ENCODE measurements at places on chromosomes 11 and 22.

- no peak for DNase-seq
These were observed 25.6 kb downstream of the OR2AG2 start for GRCh38 chr11:6746086-6746618.

- no peak for DNase-seq
These were observed 2.8 kb downstream of the MYH9 start for GRCh38 chr22:36384766-36385481.

DNA sequence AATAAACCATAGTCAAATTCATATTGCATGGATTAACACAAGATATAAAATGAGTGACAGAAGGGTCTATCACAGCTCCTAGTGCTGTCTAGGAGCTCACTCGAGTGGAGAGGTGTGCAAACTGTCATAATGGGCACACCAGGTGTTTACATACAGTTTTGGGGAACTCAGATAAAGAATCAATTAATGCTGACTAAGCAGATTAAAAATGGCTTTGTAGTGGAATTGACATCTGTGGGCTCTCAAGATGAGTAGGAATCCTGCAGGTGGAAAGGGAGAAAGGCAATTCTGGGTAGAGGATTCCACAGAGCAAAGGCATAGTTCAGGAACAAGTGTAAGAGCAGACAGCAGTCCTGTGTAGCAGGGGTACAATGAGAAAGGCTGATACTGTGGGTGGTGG, 496.2 kb upstream of the CCDC90B start:
- DNase-seq = no peak

DNA sequence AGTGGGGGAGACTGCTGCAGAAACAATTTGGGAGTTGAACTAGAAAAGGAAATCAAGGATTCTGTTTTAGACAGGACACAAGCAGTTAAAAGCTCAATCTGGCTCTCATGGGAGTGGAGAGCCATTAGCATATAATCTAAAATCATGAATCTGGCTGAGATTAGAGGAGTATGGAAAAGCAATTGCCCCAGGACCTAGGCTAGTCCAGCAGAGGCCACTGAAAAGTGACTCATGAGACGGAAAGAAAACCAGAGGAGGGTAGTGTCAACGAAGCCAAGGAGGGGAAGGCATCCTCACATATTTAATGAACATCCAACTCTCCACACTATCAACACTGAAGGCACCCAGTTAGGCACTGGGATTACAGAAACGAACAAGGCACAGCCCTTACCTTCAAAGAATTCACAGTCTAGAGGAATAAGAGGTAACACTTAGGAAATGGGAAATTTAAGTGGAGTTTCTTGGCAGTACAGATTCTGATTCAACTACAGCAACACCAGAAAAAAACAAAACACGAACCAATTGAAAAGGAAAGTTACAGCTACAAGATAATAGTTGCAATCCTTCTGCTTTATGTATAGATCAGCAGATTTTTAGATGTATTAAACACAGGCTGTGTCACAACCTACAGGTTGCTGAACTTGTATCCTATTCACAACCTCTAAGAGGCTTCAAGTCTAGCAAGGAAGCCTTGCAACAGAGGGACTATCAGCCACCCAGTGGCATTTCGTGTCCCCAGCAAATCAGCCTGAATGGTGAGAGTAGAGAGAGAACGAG, 43.7 kb upstream of the CHST1 start:
- no peak for DNase-seq

DNA sequence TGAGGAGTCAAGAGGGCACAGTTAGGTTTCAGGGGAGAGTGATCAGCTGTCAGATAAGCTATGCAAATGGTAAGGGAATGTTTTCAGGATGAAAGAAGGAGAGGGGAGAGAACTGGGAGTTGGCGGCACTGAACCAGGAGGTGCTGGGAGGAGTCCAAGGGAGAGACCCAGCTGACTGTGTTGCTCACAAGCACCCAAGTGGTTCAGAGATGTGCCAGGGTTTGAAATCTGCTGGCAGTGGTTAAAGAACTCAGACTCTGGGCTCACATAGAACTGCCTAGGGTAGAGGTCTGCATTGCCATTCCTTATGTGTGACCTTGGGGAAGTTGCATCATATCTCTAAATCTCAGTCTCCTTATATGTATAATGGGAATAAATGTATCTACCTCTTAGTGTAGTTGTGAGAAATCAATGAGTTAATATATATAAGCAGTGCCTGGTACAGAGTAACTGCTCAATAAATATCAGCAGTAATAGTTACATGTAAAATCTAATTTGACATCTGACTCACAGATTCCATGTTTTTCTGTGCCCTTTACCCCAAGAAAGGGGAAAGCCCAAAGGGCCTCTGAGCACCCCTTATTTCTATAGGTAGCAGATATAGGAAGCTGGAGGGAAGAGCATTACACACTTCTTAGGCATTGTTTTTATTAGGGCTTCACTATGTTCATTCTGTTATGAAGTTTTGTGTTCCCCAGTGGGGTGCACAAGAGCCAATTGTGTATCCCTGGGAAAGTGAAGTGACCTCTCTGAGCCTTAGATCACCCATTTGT, 66.9 kb upstream of the SESN3 start:
- no peak for DNase-seq

DNA sequence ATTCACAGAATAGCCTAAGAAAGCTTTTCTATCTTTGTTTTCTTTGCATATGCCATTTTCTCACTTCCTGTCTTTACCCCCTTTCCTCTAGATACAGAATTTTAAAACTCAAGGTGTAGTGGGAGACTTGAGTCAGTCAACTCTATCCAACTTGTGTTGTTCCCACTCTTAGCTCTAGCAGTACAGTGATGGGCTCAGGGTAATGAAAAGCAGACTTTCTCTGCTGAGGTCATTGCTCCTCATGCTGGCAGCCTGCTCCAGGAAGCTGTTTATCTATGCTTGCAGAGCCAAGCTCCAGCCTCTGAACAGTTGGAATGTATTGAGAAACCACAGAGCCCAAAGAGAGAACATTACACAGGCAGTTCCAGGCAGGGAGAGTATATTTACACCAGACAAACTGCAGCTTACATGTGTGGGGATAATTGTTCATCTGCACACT, 68.1 kb downstream of the CSTPP1 start:
- no peak for DNase-seq

GRCh38 chr11:120834686-120835210, 189.2 kb upstream of the TBCEL start:
- no peak for DNase-seq

GRCh38 chr11:59292611-59293010, 66.1 kb upstream of the OR5AN1 start:
- DNase-seq = no peak

DNA sequence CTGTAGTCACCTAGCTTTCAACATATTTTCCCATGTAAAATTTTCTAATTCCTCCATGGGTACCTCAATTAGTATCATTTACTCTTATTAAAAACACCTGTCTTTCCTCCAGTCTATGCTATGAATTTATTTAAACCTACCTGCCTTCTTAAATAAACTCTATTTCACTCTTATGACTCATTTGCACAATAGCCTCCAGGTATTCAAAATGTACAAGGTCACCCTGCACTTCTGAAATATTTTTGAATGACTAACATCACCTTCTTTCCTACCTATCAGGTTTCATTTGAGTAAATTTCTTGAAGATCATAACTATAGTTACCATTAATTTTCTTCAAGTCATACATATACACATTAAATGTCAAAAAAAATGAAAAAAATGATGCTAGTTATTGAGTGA, 939.7 kb downstream of the DLG2 start:
- DNase-seq = no peak

DNA sequence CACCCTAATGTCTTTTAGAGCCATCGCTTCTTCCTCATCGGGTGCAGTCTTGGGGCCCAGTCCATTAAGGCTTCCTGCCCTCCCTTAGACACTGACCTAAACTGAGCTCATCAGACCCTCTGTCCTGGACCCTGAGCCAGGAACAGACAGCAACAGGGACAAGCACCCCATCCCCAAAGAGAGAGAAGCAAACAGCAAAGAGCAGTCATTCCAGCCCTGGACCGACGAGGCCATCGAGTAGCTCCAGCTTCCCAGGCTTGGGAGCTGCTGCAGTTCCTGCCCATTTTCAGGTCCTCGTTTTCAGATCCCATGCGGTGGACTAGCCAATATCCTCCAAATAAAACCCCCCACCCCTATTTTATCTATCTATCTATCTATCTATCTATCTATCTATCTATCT, 25.8 kb upstream of the CACNG2 start:
- no peak for DNase-seq

GRCh38 chr11:1534171-1534570, 37.9 kb downstream of the DUSP8 start:
- DNase-seq = no peak

- DNase-seq = no peak
These were observed 226.1 kb upstream of the POU2AF2 start for GRCh38 chr11:111019451-111019850.

- no peak for DNase-seq
These were observed 26.3 kb downstream of the KLHL22 start for GRCh38 chr22:20469110-20469868.

DNA sequence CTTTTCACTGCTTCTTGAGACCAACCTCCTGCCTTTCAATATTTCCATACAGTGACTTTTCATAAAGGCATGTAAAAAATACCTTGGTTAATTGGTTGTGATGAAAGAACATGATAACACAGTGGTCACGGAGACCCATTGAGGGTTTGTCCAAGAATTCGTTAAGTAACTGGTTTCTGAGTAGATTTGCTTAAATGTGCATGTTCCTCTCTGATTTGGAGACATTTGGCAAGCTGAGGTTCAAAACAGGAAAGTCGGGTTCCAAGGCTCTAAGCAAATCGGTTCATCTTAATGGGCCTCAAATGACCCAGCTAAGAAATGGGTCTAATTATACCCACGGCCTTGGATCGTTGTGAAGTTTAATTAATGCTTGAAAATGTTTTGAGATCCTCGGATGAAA, 36.9 kb upstream of the CCND1 start:
- no peak for DNase-seq

GRCh38 chr11:92314499-92314898, 89.9 kb downstream of the FAT3 start:
- DNase-seq = no peak

DNA sequence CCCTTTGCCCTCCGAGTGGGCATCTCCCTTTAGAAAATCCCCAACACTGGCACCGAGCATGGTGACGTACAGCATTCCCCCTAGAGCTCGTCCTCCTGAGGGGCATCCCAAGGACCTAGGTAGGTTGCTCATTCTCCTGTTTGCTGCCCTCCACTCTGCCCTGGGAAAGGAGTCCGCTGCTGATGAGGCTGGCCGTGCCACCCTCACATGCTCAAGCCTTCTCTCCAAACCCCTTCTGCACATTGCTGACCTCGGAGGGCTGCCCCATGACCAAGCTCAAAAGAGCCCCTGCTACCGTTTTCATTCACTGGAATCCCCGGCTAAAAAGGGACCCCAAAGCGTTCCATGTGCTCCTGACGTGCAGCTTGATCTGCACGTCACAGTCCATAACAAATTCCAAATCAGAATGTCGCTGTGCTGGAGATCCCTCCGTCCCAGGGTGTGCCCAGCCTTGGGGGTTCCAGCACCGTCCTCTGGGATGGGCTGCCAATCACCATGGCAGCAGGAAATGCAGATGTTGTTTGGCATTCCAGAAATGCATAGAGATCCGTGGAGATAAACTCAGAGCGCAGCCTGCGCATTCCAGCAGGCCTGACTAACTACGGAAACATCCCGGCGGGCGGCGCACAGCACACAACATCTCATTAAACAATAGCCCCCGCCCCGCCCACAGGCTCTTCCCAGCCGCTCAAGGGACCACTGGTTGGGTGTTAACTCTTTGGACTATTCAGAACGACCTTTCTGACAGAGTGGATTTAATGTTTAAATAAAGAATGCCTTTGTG, 26.3 kb upstream of the GNB1L start:
- DNase-seq = peak; percentile 61
